ENCODE measurements at places on chromosomes 1 and 21. TPM values are rescaled to one million over a fixed set of nuclear protein-coding genes. Genes with fewer than 3 reads are reported as not detected.

DNA sequence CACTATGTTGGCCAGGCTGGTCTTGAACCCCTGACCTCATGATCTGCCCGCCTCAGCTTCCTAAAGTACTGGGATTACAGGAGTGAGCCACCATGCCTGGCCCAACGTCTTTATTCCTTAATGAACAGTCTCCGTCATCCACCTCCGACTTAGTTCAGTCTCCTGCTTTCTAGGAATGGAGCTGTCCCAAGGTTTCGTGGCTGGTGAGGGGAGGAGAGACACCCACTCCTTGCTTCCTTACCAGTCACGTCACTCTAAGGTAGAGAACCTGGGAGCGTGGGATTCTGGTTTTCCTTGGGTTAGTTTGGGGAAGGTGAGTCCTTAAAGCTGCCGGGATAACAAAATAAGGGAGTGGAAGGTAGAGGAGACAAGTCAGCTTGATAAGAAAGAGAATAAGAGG is 55.0 kb upstream of the ATP2B4 start:
- H3K4me1 ChIP-seq: no peaks in the 10 kb centered on the region
- no peaks in the 10 kb centered on the region for H3K36me3 ChIP-seq
- H3K27me3 ChIP-seq: no peaks in the 10 kb centered on the region

- H3K4me1 ChIP-seq: peaks cover 17% of the 10 kb centered on the region
- no peak overlapping the region for H3K27ac ChIP-seq
- DNase-seq: no peak
- H3K36me3 ChIP-seq: no peaks in the 10 kb centered on the region
- H3K27me3 ChIP-seq: no peaks in the 10 kb centered on the region
Measured at GRCh38 chr1:228801068-228801467, 65.8 kb downstream of the RHOU start.

DNA sequence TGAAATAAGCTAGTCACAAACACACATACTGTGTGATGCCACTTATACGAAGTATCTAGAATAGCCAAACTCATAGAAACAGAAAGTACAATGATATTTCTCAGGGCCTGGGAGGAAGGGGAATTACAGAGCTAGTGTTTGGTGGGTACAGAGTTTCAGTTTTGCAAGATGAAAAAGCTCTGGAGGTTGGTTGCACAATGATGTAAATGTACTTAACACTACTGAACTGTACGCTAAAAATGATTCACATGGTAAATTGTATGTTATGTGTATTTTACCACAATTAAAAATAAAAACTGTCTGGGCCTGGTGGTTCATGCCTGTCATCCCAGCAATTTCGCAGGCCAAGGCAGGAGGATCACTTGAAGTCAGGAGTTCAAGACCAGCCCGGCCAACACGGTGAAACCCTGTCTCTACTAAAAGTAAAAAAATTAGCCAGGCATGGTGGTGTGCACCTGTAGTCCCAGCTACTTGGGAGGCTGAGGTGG is 15.3 kb upstream of the FHAD1 start:
- no peak overlapping the region for H3K4me3 ChIP-seq
- H3K27ac ChIP-seq: no peak overlapping the region
- H3K27me3 ChIP-seq: no peaks in the 10 kb centered on the region
- DNase-seq: no peak
- no peaks in the 10 kb centered on the region for H3K4me1 ChIP-seq

- no peak for DNase-seq
- no peaks in the 10 kb centered on the region for H3K27me3 ChIP-seq
- peaks cover 49% of the 10 kb centered on the region for H3K4me1 ChIP-seq
- no peak overlapping the region for H3K27ac ChIP-seq
Measured at GRCh38 chr1:16063226-16063829, 10.1 kb downstream of the FAM131C start.

DNA sequence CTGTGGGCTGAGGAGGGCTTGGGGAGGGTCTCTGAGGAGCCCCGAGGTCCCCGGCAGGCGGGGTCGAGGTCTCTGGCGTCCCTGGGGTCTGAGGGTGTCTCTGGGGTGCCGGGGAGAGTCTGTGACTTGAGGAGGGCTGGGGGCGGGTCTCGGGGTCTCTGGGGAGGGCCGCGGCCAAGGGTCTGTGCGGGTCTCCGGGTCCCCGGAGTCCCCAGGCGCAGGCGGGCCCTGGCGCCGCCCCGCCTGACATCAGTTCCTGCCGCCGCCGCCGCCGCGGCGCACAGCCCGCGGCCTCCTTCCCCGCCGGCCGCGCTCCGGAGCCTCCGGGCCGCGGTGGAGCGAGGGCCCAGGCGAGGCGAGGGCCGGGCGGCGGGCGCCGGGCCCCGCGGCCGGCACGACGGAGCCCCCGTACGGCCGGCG is at the start of gene PLEKHM2:
PLEKHM2 (plus strand) TSS at position 279 of the 420 bp plus-strand sequence. CDS start 239 bp downstream, outside the sequence.
- peaks cover 14% of the 10 kb centered on the region for H3K4me1 ChIP-seq
- no peaks in the 10 kb centered on the region for H3K36me3 ChIP-seq
- peak within 1 kb of the TSS; percentile 96 for H3K4me3 ChIP-seq
- H3K27ac ChIP-seq: peak within 1 kb of the TSS; percentile 93

DNA sequence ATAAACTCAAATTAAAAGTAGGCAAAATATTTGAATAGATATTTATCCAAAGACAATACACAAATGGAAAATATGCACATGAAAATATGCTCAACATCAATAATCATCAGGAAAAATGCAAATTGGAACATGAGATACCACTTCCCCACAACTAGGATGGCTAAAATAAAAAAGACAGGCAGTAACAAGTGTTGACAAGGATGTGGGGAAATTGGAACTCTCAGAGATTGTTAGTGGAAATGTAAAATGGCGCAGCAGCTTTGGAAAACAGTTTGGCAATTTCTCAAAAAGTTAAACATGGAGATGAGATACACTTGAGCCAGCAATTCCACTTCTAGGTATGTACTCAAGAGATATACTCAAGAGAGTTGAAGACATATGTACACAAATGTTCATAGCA is 48.8 kb downstream of the NAV1 start:
- no peaks in the 10 kb centered on the region for H3K4me1 ChIP-seq
- peaks cover 18% of the 10 kb centered on the region for H3K27me3 ChIP-seq
- H3K27ac ChIP-seq: no peak overlapping the region
- H3K36me3 ChIP-seq: no peaks in the 10 kb centered on the region
- no peak for DNase-seq
- no peak overlapping the region for H3K4me3 ChIP-seq

DNA sequence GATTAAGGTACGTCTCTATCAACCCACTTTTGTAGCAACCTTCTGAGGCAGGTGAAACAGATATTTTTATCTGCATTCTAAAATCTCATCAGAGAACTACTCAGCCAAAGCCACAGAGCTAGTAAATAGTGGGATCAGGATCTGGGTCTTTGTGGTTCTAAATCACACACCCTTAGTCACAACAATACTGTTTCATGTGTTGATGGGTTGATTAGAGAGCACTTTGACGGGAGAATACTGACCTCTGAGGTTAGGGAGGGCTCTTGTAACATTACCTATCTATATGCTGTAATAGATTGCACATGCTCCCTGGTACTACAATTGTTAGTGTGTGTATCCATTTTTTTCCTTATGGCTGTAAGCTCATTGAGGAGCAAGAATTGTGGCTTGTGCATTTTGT is 45.5 kb upstream of the CCDC190 start:
- H3K4me1 ChIP-seq: no peaks in the 10 kb centered on the region
- no peak overlapping the region for H3K27ac ChIP-seq
- no peaks in the 10 kb centered on the region for H3K27me3 ChIP-seq
- DNase-seq: no peak
- H3K4me3 ChIP-seq: no peak overlapping the region
- no peaks in the 10 kb centered on the region for H3K36me3 ChIP-seq

GRCh38 chr1:155282488-155283091 is 5.3 kb downstream of the HCN3 start:
- DNase-seq: no peak
- no peak overlapping the region for H3K27ac ChIP-seq
- no peak overlapping the region for H3K4me3 ChIP-seq
- H3K36me3 ChIP-seq: no peaks in the 10 kb centered on the region
- H3K4me1 ChIP-seq: no peaks in the 10 kb centered on the region

DNA sequence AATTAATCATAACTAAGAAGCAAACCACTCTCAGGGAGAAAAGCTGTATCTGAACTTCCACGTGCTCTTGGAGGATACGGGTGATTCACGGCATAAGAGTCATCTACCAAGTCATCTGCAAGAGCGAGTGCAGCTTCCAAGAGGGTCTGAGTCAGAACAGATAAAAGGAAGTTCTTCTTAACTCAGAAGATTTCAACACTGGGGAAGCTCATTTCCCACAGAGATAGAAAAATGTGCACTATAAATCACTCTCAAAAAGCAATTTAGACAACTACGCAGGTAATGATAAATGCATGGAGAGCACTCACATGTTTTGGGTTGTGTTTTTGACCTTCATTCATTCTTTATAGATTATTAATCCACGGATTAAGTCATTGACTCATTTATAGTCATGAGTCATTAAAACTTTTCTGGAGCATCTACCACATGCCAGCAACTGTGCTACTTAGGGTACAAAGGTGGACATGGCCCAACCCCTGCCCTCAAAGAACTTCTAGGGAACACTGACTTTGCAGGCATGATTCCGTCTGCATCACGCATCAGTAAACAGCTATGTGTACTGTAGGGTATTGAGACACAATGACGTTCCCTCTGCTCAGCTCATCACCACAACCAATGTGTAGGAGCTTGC is 20.8 kb downstream of the KCNJ15 start:
- H3K4me1 ChIP-seq: no peaks in the 10 kb centered on the region
- H3K27ac ChIP-seq: no peak overlapping the region
- no peaks in the 10 kb centered on the region for H3K36me3 ChIP-seq
- no peak overlapping the region for H3K4me3 ChIP-seq
- no peak for DNase-seq

- H3K4me3 ChIP-seq: no peak overlapping the region
- H3K27me3 ChIP-seq: peaks cover 6% of the 10 kb centered on the region
- H3K36me3 ChIP-seq: no peaks in the 10 kb centered on the region
- H3K4me1 ChIP-seq: no peaks in the 10 kb centered on the region
Measured at GRCh38 chr1:15406614-15407559, 2.8 kb upstream of the EFHD2 start.

The RXFP4 gene
- polyA plus RNA-seq: 1.3 TPM

The TTC4 gene
- polyA plus RNA-seq: 12.5 TPM

The CAMK1G gene
- polyA plus RNA-seq: 0.10 TPM

The AQP10 gene
- 103 TPM for polyA plus RNA-seq

The SPRR2G gene
- not detected for polyA plus RNA-seq
